Effector CD8-positive, alpha-beta T cell (primary cell): ENCODE measurements at places on chromosomes 11 and 22.

DNA sequence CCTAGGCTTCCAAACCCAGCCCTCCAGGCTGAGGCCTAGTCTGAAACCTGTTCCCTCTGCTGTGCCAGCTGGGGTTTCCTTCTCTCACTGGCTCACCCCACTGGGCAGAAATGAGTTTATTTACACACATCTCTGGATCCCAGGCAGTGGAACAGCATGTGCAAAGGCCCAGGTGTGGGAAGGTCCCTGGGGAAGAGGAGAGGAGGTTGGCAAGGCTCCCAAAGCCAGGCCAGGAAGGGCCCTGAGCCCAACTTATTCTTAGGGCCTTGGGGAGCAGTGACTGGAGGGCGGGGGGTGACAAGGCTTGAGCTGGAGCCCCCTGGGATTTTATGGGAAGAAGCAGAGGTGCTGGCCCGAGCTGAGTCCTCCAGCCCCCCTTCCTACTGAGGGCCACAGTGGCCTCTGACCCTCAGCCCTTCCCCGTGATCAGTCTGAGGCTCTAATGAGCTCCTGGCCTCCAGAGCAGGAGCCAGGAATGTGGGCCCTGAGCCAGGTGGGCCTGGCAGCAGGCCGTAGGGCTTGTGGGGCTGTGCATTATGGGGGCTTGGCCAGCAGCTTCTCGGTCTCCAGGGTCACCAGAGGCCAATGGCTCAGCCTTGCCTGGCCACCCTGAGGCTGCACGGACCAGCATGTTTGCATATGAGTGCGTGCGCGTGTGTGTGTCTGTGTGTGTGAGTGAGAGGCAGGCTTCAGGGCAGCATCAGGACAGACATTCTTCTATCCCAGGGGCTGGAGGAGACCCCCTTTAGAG, 2.9 kb downstream of the MYO7A start:
- DNase-seq: no peak

GRCh38 chr22:26561756-26562417, 28.0 kb downstream of the TPST2 start:
- DNase-seq: no peak

GRCh38 chr11:24896118-24896835, 399.4 kb downstream of the LUZP2 start:
- DNase-seq: no peak

DNA sequence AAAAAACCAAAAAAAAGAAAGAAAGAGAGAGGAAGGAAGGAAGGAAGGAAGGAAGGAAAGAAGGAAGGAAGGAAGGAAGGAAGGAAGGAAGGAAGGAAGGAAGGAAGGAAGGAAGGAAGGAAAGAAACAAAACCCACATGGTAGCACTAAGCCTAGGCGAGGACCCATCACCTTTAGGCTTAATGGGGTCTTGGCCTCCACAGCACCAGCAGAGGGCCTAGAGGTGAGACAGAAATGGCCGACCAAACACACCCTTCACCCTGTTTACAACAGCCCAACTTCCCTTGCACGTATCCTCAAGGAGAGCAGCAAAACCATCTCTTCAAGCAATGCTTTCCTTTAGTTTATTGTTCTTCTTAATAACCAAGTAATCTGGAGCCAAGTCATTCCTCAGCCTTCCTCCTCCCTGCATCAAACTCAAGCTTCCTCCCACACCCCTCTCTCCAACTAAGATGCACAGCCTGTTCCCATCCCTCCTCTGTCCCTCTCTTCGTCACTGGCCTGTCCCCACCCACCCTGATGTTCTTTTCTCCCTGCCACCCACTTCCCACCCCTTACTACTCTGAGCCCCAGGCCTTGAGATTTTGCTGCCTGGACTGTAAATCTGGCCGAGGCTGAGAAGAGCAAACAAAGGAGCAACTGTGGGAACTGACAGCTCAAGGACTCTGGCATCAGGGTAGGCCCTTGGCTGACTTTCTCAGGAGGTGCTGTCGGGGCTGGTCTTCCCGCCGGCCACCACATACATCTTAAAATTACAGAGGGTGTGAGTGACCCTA, 26.0 kb downstream of the POU2AF1 start:
- no peak for DNase-seq

- no peak for DNase-seq
These were observed 30.6 kb downstream of the RAB30 start for GRCh38 chr11:83041126-83041525.

GRCh38 chr11:130513132-130513531, 64.7 kb downstream of the ADAMTS15 start:
- no peak for DNase-seq
